ENCODE measurements at places on chromosomes 1 and 21. TPM values are rescaled to one million over a fixed set of nuclear protein-coding genes. Genes with fewer than 3 reads are reported as not detected.

PCBP3 gene
- 0.83 TPM for total RNA-seq

GUCA2B gene
- total RNA-seq: 0.53 TPM

FCN3 gene
- total RNA-seq: 101 TPM

TRIM45 gene
- total RNA-seq: 0.73 TPM

FBLIM1 gene
- total RNA-seq: 6.2 TPM

CTH gene
- 83.8 TPM for total RNA-seq

S100A12 gene
- total RNA-seq: 1.2 TPM

LCK gene
- 1.2 TPM for total RNA-seq

MLLT11 gene
- 0.28 TPM for total RNA-seq
